IMR-90 (cell line): ENCODE measurements at places on chromosomes 16 and 17.

GRCh38 chr16:53745753-53746266 lies 41.9 kb downstream of the FTO start:
- H3K27ac ChIP-seq, result no peak overlapping the region
- H3K4me3 ChIP-seq, result no peak overlapping the region
- no peaks in the 10 kb centered on the region for H3K27me3 ChIP-seq
- peak; percentile 62 for DNase-seq
- peaks cover 5% of the 10 kb centered on the region for H3K4me1 ChIP-seq
- no peaks in the 10 kb centered on the region for H3K36me3 ChIP-seq

- no peak for DNase-seq
- H3K36me3 ChIP-seq, result no peaks in the 10 kb centered on the region
- peaks cover 63% of the 10 kb centered on the region for H3K27me3 ChIP-seq
- no peak overlapping the region for H3K27ac ChIP-seq
- no peaks in the 10 kb centered on the region for H3K4me1 ChIP-seq
Observed at GRCh38 chr16:87619360-87620200, 17.3 kb downstream of the JPH3 start.

DNA sequence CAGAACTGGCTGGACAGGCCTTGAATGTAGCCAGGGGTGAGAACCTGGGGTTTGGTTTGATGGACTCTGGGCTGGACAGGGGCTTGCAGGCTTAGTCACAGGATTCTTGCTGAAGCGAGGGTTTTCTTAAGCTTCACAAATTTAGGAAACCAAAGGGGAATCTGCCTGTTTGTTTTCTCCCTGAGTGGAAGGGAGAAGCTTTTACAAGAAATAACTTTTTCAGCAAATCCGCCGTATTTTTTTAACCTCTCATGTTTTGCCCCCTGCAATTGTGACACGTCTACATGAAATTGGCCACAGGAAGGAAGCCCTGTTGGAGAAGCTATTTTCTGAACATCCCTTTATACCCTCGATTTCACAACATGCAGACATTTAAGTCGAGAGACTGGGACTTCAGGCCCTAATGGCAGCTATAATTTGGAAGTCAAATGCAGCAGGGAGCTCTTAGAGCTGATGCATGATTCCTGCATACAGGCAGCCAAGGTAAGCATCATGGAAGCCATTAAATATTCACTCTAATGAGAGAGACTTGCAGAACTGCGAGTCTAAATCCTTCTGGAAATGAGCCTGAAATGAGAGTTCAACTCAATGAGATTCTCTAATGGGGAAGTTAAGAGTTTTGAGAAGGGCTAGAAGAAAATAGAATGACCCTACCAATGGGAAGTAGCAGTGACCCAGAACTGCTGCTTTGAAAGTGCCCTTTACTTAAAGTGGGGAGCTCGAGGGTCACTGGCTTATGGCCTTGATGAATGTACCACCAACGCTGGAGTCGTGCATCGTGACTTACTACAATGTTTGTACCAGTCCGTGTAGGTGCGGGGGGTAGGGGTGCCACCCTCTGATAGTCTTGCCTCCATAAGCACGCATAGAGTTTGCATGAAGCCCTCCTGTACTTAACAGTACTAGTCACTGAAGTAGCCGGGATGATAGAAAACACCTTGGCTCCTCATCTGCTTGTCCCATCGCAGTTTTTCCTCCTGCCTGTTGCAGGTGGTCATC lies 45.1 kb upstream of the IRF8 start:
- no peak overlapping the region for H3K27ac ChIP-seq
- H3K36me3 ChIP-seq, result no peaks in the 10 kb centered on the region
- H3K4me1 ChIP-seq, result no peaks in the 10 kb centered on the region
- H3K27me3 ChIP-seq, result peaks cover 70% of the 10 kb centered on the region

- peaks cover 37% of the 10 kb centered on the region for H3K36me3 ChIP-seq
- no peak overlapping the region for H3K27ac ChIP-seq
- H3K4me3 ChIP-seq, result no peak overlapping the region
- H3K4me1 ChIP-seq, result no peaks in the 10 kb centered on the region
- no peak for DNase-seq
- no peaks in the 10 kb centered on the region for H3K27me3 ChIP-seq
Observed at GRCh38 chr17:82723169-82723807, 6.8 kb downstream of the FN3KRP start.

DNA sequence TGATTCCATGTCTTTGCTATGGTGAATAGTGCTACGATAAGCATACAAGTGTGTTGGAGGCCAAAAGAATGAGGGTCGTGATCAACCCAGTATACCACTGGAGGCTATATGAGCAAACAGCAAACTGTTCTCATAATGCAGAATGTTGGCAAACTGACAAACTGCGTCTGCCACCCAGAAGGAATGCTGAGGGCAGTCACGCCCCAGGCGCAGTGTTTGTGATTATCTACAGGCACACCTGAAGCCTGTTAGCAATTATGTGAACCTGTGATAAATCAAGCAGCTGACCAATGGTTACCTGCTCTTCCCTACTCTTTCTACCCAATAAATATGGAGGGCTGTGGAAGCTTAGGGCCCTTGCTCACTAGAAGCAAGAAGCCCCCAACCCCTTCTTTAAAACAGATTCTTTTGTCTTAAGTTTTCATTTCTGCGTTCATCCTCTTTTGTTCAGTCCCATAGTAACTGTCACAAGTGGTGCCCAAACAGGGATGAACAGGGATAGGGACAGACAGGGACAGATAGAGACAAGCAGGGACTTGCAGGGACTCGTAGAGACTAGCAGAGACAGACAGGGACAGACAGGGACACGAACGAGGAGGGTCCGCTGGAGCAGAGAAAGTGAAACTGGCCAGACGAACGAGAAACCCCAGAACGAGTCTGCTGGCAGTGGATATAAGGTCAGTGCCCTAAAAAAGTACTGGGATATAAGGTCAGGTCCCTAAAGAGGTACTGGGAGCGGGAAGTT lies 25.1 kb downstream of the CD300LG start:
- no peaks in the 10 kb centered on the region for H3K4me1 ChIP-seq
- H3K4me3 ChIP-seq, result no peak overlapping the region
- no peak overlapping the region for H3K27ac ChIP-seq
- no peaks in the 10 kb centered on the region for H3K36me3 ChIP-seq
- H3K27me3 ChIP-seq, result peaks cover 45% of the 10 kb centered on the region

DNA sequence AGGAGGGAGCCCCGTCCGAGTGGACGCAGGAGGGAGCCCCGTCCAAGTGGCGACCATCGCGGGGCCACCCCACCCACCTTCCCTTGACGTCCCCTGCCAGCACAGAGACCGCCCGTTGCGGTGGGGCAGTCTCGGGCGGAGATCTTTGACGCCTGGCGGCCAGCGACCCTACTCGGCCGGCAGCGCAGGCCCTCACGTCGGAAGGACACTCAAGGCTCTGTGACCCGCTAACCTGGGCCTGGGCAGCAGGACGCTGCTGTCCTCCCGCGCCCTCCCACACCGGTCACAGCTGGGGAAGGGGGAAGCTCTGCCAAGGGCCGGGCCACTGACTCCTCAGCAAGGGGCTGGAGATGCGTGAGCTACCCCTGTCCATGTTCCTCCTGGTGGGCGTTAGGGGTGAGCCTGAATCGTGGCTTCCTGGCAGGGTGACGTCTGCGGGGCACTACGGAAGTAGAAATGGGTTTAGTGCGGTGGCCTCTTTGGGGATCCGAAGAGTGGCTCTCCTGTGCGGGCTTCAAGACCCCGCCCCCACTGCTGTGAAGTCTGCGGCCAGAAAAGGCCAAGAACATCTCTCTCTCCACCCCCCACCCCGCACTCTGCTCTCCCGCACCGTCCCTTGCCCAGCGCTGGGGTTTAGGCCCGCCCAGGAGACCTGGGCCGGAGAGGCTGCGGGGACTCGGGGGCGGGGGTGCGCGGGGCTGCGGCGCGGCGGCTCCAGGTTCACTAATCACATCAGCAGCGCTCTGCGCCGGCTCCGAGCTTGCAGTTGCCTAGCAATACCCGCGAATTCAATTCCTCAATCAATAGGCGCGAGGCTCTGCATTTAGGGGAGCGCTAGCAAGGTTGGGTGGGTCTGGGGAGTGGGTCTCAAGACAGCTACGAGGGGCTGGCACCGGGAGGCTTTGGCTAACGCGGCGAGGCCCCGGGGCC lies 5.8 kb downstream of the CBX8 start:
- H3K4me3 ChIP-seq, result no peak overlapping the region
- no peak overlapping the region for H3K27ac ChIP-seq
- H3K36me3 ChIP-seq, result peaks cover 9% of the 10 kb centered on the region; the same call in 1 of the 2 replicates
- H3K4me1 ChIP-seq, result peaks cover 16% of the 10 kb centered on the region
- DNase-seq, result no peak

- H3K4me1 ChIP-seq, result peaks cover 3% of the 10 kb centered on the region
- no peaks in the 10 kb centered on the region for H3K36me3 ChIP-seq
- no peak within 1 kb of the TSS for H3K27ac ChIP-seq
- peak; percentile 48 for DNase-seq
- H3K4me3 ChIP-seq, result no peak within 1 kb of the TSS
Observed at GRCh38 chr17:29005936-29006511, at the start of gene SEZ6. Gene SEZ6, minus strand, starts transcription at chr17:29006033. Its CDS starts 164 bp downstream, at chr17:29005869.

- peaks cover 8% of the 10 kb centered on the region; the same call in 1 of the 2 replicates for H3K27me3 ChIP-seq
- H3K36me3 ChIP-seq, result no peaks in the 10 kb centered on the region
- no peak for DNase-seq
Observed at GRCh38 chr17:78528541-78528940, 48.7 kb downstream of the DNAH17 start.

DNA sequence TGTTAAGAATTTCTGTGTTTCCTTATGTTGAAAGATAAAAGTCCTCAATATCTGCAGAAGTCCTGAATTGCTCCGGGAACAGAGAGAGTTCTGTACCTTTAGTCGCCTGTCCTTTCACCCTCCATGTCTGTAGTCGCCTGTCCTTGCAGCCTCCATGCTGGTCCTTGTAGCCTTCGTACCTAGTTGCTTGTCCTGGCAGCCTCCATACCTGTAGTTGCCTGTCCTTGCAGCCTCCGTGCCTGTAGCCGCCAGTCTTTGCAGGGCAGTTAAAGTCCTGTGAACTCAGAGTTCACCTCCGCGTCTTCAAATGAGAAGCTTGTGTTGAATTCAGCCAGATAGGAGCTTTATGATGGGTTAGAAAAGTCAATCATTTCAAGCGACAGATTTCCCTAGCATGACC lies 19.5 kb upstream of the ITGAX start:
- H3K36me3 ChIP-seq, result no peaks in the 10 kb centered on the region
- no peak overlapping the region for H3K4me3 ChIP-seq
- no peak overlapping the region for H3K27ac ChIP-seq
- no peaks in the 10 kb centered on the region for H3K4me1 ChIP-seq
- DNase-seq, result no peak

DNA sequence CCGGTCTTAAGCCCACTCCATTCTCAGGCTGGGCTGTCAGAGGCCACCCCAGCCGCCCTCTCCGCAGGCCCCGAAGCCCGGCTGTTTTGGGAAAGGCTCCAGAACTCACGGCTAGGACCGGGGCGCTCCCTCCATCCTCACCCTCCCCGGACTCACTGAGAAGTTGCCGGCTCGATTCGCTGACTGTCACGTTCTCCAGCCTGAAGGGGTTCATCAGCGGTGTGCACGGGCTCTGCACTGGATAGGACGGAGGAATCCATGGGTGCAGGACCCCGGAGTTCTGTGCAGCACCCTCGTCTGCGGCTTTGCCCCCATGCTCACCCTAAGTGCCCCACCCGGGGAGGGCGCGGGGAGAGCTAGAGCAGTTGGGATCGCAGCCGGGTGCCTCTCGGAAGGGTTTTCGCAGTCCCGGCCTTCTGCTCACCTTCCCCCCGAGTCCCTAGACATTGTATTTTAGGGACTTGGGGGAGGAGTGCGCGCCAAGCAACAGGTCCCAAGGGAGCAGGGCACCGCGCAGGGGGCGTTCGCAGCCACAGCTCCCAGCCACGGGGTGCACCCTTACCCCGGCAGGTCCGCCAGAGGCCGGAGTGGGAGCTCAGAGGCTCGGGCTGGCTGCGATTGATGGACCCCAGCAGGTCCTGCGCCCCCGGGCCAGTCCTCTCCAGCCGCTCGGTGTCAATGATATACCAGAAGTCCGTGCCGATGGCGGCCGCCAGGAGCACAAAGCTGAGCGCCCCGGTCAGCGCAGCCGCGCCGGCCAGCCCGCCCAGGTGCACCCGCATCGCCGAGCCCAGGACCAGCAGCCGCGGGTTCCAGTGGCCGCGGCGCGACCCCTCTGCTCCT lies 1.0 kb downstream of the TMEM114 start:
- DNase-seq, result no peak
- H3K4me1 ChIP-seq, result no peaks in the 10 kb centered on the region
- H3K36me3 ChIP-seq, result no peaks in the 10 kb centered on the region
- H3K27ac ChIP-seq, result no peak overlapping the region
- no peak overlapping the region for H3K4me3 ChIP-seq

- no peaks in the 10 kb centered on the region for H3K36me3 ChIP-seq
- no peak overlapping the region for H3K4me3 ChIP-seq
- H3K4me1 ChIP-seq, result no peaks in the 10 kb centered on the region
- H3K27me3 ChIP-seq, result no peaks in the 10 kb centered on the region
- H3K27ac ChIP-seq, result no peak overlapping the region
- DNase-seq, result no peak
Observed at GRCh38 chr16:54070789-54071343, 215.7 kb downstream of the IRX3 start.

DNA sequence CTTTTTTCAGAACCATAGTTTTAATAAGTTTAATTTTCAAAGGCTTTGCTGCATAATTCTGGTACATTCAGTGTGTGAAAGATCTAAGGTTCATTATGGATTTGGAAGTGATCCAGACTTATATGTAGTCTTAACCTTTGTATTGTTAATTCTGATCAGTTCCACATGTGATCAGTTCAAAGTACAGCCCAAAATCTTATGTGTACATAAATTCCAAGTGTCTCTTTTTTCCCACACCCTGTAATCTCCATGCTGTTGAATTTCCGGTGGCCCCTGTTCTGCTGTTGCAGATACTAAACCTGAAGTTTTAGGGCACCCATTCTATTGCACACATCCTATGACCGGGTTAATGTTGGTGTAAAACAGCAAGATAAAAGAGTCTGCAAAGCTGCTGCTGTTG lies 1147.5 kb upstream of the CDH8 start:
- H3K27me3 ChIP-seq, result no peaks in the 10 kb centered on the region
- no peak overlapping the region for H3K4me3 ChIP-seq
- DNase-seq, result no peak
- H3K36me3 ChIP-seq, result no peaks in the 10 kb centered on the region

- peaks cover 11% of the 10 kb centered on the region for H3K36me3 ChIP-seq
- no peak overlapping the region for H3K4me3 ChIP-seq
- DNase-seq, result no peak
- no peaks in the 10 kb centered on the region for H3K27me3 ChIP-seq
- H3K27ac ChIP-seq, result no peak overlapping the region
Observed at GRCh38 chr17:73089322-73090317, 2.9 kb downstream of the SLC39A11 start.

- DNase-seq, result peak; percentile 36
- H3K4me1 ChIP-seq, result no peaks in the 10 kb centered on the region
Observed at GRCh38 chr17:7997186-7997585, 5.2 kb upstream of the GUCY2D start.

DNA sequence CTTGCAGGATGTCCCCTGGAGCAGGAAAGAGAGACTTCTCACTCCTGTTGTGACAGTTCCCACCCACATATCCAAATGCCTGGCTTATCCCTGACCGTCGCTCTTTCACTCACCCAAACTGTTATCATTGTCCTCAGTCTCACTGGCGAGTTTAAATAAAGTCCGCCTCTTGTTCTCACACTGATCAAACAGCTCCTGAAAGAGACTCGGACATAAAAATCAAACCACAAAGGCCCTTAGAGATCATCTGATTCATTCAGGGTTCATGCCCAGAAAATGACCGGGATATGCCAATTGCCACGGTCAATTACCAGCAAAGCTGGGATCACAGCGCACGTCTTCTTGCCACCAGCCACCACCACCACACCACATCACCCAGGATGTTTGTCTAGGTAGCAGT lies 19.9 kb downstream of the GGA3 start:
- no peaks in the 10 kb centered on the region for H3K27me3 ChIP-seq
- H3K36me3 ChIP-seq, result peaks cover 94% of the 10 kb centered on the region
- H3K4me1 ChIP-seq, result no peaks in the 10 kb centered on the region
- DNase-seq, result no peak
- H3K27ac ChIP-seq, result no peak overlapping the region

GRCh38 chr16:46746821-46747776 lies 1.0 kb downstream of the MYLK3 start:
- H3K4me1 ChIP-seq, result peaks cover 18% of the 10 kb centered on the region
- H3K27ac ChIP-seq, result no peak overlapping the region
- no peaks in the 10 kb centered on the region for H3K36me3 ChIP-seq
- no peak for DNase-seq
- H3K4me3 ChIP-seq, result no peak overlapping the region
- H3K27me3 ChIP-seq, result no peaks in the 10 kb centered on the region
